ENCODE measurements at places on chromosomes 4 and X. TPM values are rescaled to one million over a fixed set of nuclear protein-coding genes. Genes with fewer than 3 reads are reported as not detected.

- DNase-seq = no peak
- H3K4me1 ChIP-seq = no peaks in the 10 kb centered on the region
- no peak overlapping the region for H3K27ac ChIP-seq
Observed at GRCh38 chr4:181569553-181569952, 673.6 kb upstream of the TENM3 start.

DNA sequence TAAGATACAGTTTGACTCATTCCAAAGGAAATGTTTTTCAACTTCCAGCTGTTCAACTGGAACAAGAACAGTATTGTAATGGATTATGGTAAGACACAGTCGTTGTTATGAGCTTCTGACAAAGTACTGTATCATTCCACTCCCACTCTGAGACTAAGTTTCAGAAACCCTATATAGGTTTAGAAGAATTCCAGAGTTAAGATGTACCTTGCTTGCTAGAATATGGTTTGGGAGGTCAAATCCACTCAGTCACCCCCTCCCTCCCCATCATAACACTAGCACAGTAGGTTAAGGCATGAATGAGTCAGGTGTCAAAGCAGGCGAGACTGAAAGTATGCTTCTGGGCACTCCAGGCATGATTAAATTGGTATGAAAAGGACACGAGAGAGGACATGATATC, 339.7 kb downstream of the DMD start:
- H3K27me3 ChIP-seq = no peaks in the 10 kb centered on the region
- H3K4me3 ChIP-seq = no peak overlapping the region
- H3K36me3 ChIP-seq = no peaks in the 10 kb centered on the region
- H3K4me1 ChIP-seq = no peaks in the 10 kb centered on the region

- no peak for DNase-seq
- no peaks in the 10 kb centered on the region for H3K27me3 ChIP-seq
Observed at GRCh38 chrX:130321550-130321949, 18.2 kb upstream of the SLC25A14 start.

- no peaks in the 10 kb centered on the region for H3K27me3 ChIP-seq
- no peak for DNase-seq
- H3K27ac ChIP-seq = no peak overlapping the region
- H3K36me3 ChIP-seq = no peaks in the 10 kb centered on the region
- no peaks in the 10 kb centered on the region for H3K4me1 ChIP-seq
- H3K4me3 ChIP-seq = no peak overlapping the region
Observed at GRCh38 chr4:2583517-2583916, 47.1 kb downstream of the FAM193A start.

- no peaks in the 10 kb centered on the region for H3K36me3 ChIP-seq
- H3K27me3 ChIP-seq = no peaks in the 10 kb centered on the region
- no peak overlapping the region for H3K4me3 ChIP-seq
- no peak for DNase-seq
- H3K4me1 ChIP-seq = peaks cover 11% of the 10 kb centered on the region
Observed at GRCh38 chrX:96987228-96987627, 103.5 kb downstream of the RPA4 start.

Gene REELD1
- not detected for polyA plus RNA-seq

Gene SPATA4
- not detected for polyA plus RNA-seq

Measured in endothelial cell of umbilical vein (primary cell).